WERI-Rb-1 (cell line): ENCODE measurements at places on chromosomes 7 and 10.

GRCh38 chr10:22648547-22648961, 65.8 kb downstream of the PIP4K2A start:
- no peak for DNase-seq

- DNase-seq: no peak
Observed at GRCh38 chr7:37186753-37187152, 261.9 kb downstream of the ELMO1 start.

DNA sequence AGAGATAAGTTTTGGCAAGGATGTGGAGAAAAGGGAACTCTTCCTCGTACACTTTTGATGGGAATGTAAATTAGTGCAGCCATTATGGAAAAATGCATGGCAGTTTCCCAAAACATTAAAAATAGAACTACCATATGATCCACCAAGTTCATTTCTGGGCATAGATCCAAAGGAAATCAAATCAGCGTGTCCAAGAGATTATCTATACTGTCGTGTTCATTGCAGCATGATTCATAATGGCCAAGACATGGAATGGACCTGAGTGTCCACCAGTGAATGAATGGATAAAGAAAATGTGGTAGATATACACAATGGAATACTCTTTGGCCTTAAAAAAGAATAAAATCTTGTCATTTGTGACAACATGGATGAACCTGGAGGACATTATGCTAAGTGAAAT, 70.3 kb upstream of the RSU1 start:
- DNase-seq: no peak

DNA sequence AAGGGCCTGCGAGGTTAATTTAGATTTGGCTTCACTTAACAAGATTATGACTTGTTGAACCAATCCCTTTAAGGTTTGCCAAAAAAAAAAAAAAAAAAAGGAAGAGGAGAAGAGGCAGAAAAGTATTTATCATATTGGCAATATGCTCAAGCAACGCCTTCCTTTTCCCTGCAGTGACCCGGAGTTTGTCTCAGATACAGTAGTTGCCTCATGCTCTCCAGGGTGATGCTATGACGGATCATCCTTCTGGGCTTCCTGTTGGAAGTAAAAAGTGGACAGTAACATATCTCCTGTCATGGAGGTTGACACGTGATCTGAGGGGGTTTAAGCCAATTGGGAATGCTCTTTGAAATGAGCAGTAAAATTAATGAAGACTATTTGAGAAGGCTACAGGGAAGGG, 117.3 kb downstream of the BMPER start:
- DNase-seq: no peak

GRCh38 chr10:124756156-124756903, 12.2 kb upstream of the FAM53B start:
- DNase-seq: no peak

DNA sequence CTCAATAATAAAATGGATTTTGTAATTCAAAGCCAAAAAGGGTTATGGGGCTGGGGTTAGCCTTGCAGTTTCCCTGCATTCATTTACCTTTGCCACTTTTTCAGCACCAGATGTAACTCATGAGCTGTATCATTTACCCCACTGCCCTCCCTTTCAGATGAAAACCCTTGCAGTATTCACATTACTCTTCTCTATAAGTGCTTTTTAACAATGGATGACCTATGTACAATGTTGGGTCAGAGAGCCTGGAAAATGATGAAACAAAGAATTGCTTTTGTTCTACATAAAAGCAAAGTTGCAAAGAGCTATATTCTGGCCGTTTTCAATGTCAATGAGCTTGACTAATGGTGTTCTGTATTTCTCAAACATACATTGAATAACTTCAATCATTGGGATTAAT, 189.7 kb downstream of the TMEM26 start:
- DNase-seq: no peak

GRCh38 chr7:106462365-106462859, 177.6 kb upstream of the NAMPT start:
- no peak for DNase-seq

GRCh38 chr7:141074162-141074991, 513 bp downstream of the TMEM178B start:
- DNase-seq: peak; percentile 46

- DNase-seq: peak; percentile 24
Observed at GRCh38 chr7:39950473-39951225, 593 bp downstream of the CDK13 start.

DNA sequence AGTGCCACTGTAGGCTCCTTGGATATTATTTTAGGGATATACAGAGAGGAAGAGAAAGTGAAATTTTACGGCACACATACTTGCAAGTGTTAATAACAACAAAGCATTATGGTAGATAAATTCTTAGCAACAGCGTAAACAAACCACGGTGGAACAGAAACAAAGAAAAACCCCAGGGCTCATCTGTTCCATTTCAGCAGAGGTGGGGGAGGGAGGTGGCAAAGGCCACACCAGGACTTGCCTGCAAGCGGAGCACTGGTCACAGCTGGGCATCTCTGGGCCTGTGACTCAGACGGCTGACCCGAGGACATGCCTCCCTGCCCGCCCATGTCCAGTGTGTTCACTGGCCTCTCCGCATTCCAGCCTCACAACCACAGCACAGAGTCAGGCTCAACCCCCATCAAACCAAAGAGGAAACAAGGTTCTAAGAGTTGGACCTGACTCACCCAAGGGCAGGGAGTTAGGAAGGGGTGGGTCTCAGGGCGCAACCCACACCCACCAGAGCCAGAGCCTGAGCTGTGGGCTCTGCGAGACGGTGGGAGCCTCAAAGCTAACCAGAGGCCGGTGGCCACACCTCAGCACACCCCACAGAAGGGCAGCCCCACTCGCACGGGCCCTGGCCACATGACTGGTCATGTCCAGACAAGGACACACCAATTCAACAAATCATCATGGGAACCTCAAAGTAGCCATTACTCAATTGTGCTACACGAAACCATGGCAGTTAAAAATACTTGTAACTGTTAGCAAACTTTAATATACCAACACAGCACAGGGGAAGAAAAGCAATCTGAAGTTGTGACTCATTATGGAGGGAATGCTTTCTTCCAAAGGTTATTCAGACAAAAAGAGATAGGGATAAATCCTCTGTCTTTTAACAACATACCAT, 10.7 kb downstream of the ESYT2 start:
- DNase-seq: peak; percentile 29

DNA sequence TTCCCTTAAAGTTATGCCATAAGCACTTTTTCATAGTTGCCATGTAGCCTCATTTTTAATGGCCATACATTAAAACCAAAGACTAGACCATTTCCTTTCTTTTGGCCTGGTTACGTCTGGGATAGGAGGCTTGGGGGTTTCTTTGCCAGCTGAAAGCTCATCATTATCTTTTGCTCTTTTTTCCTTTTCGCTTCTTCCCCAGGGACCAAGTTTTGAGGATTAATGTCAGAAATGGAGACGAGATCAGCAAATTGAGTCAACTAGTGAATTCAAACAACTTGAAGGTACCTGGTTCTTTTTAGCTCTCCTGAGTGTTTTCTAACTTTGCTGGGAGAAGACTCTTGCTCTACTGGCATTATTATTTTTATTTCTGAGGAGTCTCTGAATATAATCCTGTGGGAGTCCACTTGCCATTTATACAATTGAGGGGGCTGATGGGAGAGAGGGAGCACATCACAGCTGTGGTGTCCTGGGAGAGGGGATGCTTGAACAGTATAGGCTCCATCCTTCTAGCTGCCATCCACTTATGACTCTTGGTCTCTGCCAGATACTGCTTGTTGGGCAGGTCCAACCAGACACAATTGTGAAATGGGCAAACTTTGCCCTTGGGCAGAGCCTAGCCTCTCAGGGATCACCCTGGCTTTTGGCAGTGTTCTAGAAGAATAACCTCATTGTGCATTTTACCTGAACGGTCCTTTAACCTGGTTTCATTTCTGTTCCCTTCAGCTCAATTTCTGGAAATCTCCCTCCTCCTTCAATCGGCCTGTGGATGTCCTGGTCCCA, 5.8 kb downstream of the CPA4 start:
- DNase-seq: no peak

GRCh38 chr7:119037941-119038340, 813.4 kb downstream of the ANKRD7 start:
- DNase-seq: peak; percentile 8

DNA sequence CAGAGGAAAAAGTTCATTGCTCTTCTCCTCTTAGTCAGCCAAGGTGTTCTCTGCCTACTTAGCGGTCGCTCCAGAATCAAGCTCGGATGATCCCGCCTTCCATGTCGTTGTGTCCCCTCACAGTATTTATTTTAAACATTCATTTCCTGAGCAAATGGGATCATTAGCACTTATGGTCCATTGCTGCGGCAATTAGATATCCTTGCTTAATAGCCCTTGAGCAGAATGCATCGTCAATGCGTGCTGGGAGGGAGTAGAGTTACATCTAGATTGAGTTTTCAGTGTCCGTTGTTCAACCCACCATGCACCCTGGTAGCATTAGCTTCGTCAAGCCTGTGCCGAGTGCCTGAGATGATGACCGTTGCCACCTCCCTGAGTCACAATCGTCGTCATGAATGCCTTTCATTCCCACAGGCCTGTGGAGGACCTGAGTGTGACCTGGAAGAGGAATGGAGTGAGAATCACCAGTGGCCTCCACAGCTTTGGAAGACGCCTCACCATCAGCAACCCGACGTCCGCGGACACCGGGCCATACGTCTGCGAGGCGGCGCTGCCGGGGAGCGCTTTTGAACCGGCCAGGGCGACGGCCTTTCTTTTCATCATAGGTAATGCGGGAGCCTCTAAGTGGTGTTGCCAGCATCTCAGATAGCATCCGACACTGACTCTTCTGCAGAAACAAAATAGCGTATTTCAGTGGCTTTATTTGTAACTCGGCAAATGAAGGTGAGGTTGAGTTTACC, 650.4 kb downstream of the SDK1 start:
- no peak for DNase-seq

- DNase-seq: no peak
Observed at GRCh38 chr7:133053321-133053891, 28.5 kb downstream of the CHCHD3 start.

- DNase-seq: no peak
Observed at GRCh38 chr10:34184939-34185386, 630.1 kb downstream of the PARD3 start.

DNA sequence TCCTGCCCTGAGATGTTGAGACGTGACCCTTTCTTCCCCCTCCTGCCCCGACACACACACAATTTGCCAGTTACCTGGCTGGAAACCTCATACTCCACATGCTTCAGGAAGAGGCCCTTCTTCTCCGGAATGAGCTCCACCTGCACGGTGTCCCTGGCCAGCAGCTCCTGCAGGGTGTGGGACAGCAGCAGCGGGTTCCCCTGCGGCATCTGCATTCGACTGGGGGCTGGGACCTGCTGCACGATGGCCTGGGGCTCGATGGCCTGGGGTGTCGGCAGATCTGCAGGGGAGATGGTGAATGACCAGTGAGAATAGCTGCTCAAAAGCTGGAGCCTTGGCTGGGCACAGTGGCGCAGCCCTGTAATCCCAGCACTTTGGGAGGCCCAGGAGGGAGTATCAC, 36.0 kb downstream of the NUDT1 start:
- no peak for DNase-seq

DNA sequence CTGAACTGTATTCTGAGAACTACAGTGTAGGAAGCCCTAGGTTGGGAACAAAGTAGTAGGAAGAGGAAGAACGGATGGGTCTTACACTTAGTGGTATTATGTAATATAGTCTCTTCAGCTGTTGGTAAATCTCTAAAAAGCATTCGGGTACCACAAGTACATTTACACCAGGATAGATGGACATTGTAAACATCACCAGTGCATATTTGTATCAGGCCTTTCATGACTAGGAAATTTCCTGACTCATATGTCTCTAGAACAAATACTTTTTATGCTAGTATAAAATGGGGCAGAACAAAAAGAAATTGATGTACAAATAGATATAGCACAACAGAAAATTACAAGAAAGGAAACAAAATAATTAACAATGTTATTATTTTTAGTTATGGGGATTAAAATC, 21.5 kb upstream of the OR6B1 start:
- no peak for DNase-seq

- no peak for DNase-seq
Observed at GRCh38 chr7:70634610-70635068, 497.3 kb upstream of the GALNT17 start.

GRCh38 chr7:42627101-42627500, 284.8 kb downstream of the C7orf25 start:
- no peak for DNase-seq

GRCh38 chr7:135653340-135654080, 8.8 kb upstream of the STMP1 start:
- DNase-seq: no peak

- DNase-seq: no peak
Observed at GRCh38 chr7:93799750-93800357, 90.7 kb downstream of the TFPI2 start.
